ENCODE measurements at places on chromosomes 3 and 15.

- DNase-seq = no peak
These were observed 49.7 kb upstream of the UBE2E2 start for GRCh38 chr3:23153436-23153835.

DNA sequence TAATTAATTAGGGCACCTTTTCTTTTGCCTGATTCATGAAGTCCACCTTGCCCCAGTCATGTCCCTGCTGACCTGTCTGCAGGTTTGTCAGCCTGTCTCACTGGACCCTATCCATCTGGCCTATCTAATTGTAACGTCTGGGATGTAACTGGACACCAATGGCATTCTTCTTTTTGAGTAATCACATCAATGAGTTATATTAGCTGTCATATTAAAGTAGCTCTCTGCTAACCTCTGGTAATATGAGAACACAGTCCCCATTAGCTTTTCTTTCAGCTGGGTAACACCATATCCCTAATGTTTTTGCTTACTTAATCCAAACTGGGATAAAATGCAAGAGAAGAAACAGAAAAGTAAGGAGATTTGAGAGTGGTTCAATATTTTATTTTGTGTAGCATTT, 166.2 kb upstream of the VEPH1 start:
- no peak for DNase-seq

GRCh38 chr3:56001537-56001936, 466.7 kb downstream of the ERC2 start:
- DNase-seq = no peak

- DNase-seq = no peak
These were observed 208.3 kb downstream of the TJP1 start for GRCh38 chr15:29613951-29614382.

- no peak for DNase-seq
These were observed 61.4 kb downstream of the ADCY5 start for GRCh38 chr3:123387532-123387931.
